ENCODE measurements at places on chromosomes 2 and 18. TPM values are rescaled to one million over a fixed set of nuclear protein-coding genes. Genes with fewer than 3 reads are reported as not detected.

DNA sequence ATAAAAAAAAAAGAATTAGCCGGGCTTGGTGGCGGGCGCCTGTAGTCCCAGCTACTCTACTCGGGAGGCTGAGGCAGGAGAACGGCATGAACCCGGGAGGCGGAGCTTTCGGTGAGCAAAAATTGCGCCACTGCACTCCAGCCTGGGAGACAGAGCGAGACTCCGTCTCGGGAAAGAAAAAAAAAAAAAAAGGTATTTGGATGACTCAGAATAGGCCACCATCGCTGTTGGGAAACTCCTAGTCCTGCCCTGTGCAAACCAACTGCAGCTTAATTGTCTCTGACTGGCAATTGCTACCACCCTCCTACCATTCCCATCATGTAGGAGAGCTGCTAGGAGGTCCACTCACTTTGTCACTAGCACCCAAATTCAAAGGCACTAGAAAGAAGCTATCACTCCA, 43.5 kb downstream of the ATP8B1 start:
- no peak for DNase-seq

The ANKAR gene
- total RNA-seq: 7.3 TPM

DNA sequence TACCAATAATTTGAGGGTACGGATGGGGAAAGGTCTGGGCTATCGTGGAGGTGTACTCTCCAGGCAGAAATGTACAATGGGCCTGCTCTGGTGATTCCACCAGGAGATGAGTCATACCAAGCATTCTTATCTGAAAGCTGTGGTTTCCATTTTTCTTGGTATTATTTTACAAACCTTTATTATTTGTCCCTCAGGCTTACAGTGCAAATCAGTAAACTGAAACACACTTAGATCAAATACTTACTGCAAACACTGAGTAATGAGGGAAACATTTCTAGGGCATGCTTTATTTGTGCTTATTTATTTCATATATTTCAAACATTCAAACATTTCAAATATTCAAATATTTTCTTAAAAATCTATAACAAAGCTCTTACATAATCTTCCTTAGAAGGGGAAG, 319.8 kb downstream of the RND3 start:
- no peak for DNase-seq

The LINC00305 gene
- not detected for total RNA-seq

The SERPINB10 gene
- not detected for total RNA-seq
